ENCODE measurements at places on chromosomes 11 and 22.

DNA sequence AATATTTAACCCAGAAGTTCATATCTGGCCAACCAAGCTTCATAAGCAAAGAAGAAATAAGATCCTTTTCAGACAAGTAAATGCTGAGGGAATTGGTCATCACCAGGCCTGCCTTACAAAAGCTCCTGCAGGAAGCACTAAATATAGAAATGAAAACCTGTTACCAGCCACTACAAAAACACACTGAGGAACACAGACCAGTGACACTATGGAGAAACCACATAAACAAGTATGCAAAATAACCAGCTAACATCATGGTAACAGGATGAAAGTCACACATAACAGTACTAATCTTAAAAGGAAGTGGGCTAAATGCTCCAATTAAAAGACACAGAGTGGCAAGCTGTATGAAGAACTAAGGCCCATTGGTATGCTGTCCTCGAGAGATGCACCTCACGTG lies 311.4 kb downstream of the DYNC2H1 start:
- no peak for DNase-seq

DNA sequence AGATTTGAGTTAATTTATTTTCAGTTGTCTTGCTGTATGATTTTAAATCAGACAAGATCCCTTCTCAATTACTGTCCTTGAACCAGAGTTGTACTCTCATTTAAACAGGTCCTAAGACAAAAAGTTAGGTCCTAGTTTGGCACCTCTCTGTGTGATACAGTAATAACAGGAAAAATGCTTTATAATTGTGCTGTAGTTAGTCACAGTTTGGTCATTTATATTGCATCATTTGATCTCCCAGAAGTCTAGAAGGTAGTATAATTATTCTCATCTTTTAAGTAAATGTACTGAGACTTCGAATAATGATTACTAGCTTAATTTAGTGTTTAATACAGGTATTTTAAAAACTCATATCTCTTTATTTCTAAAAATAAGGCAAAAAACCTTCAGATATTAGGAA lies 18.1 kb upstream of the LUZP2 start:
- DNase-seq: no peak

GRCh38 chr11:126310200-126310991 lies 6.5 kb downstream of the DCPS start:
- DNase-seq: peak; percentile 62

DNA sequence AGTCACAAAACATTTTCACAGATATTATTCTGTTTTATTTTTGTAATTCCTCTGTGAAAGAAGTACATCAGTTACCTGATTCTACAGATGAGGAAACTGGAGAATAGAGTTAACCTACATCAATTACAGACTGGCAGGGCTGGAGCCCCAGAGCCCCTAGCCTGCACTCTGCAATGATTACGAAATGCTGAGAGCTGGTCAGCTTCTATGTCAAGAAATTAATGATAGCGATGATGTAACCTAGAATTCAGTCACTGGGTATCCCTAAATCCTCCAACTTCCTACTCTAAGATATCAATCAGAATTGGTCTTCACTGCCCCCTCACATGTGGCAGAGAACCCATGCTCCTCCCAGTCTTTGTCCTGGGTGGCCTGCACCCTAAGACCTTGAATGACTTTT lies 273.5 kb upstream of the PLET1 start:
- no peak for DNase-seq

DNA sequence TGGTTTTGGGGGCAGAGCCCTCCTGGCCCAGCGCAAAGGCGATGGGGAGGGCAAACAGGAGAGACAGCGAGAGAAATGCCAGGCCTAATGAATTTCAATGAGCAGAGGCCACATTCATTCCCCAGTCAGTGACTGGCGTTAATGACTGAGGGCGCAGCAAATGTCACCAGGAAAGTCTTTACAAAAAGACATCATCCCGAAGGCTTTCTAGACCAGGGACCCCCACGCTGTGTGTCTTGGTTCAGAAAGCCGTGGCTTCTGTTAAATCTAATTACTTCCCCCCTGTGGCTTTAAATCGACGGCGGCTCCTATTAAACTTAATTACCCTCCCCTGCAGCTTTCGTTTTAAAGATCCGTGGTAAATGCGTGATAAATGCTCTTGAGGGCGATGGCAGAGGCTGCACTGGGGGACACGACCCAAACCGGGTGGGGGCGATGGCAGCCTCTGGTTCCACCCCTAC lies 1.6 kb upstream of the FGF19 start:
- DNase-seq: no peak

DNA sequence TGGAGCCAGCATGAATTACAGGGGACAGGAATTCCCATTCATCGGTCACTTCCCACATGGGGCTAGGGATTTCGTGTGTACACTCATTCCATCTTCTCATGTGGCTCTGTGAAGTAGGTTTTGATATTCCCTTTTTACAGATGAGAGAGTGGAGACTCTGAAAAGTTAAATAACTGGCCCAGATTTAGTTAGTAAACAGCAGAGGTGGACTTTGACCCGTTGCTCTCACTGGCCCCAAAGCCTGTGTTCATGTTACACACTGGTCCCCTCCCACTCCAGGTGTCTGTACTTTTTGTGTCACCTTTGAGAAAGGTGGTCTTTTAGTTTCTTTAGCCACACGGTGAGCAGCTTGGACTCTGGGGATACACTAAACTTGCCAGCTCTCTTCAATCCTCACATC lies 108.5 kb downstream of the MICAL2 start:
- DNase-seq: no peak

- DNase-seq: no peak
These were observed 264.7 kb upstream of the SESN3 start for GRCh38 chr11:95495706-95496105.

Data from CD4-positive, alpha-beta T cell treated with Interleukin-2 at 100 ng/mL for 4 hours (primary cell).